Karpas-422 (cell line): ENCODE measurements at places on chromosomes 11 and 22.

DNA sequence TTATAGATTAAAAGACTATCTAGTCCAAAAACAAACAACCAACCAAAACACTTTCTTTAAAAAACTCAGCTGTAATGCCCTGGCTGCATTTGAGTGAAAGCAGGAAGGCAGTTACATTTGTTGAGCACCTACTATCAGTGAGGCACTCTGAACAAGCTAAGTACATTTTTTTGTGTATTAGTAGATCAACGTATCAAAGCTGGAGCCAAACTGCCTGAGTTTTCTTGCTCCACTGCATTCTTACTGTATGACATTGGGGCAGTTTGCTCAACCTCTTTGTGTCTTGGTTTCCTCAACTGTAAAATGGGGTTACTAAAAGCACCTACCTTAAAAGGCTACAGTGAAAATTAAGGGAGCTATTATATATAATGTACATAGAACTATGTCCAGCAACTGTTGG is 22.0 kb downstream of the COA4 start:
- no peaks in the 10 kb centered on the region for H3K36me3 ChIP-seq
- peaks cover 20% of the 10 kb centered on the region for H3K4me1 ChIP-seq
- no peaks in the 10 kb centered on the region for H3K27me3 ChIP-seq

- no peaks in the 10 kb centered on the region for H3K4me1 ChIP-seq
- no peaks in the 10 kb centered on the region for H3K27me3 ChIP-seq
- DNase-seq, result no peak
- H3K27ac ChIP-seq, result no peak overlapping the region
- H3K36me3 ChIP-seq, result no peaks in the 10 kb centered on the region
- no peak overlapping the region for H3K4me3 ChIP-seq
Observed at GRCh38 chr11:115659061-115659963, 155.1 kb upstream of the CADM1 start.

DNA sequence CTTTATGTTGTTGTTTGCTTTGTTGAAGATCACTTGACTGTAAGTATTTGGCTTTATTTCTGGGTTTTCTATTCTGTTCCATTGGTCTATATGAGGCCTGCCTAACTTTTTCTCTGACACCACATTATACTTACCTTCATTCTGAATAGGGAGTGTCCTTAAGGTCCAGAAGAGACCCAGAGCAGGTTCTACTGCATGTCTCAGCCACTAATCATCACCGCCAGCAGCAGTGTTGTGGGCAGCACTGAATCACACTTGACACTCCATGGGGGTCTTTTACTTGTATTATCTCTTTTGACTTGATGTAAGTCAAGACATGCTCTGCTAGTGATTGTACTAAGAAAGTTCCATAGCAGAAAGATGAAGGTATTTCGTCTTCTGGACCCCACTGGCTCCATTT is 274.9 kb downstream of the TENM4 start:
- no peaks in the 10 kb centered on the region for H3K36me3 ChIP-seq
- H3K4me3 ChIP-seq, result no peak overlapping the region
- no peaks in the 10 kb centered on the region for H3K4me1 ChIP-seq

- no peaks in the 10 kb centered on the region for H3K27me3 ChIP-seq
- no peak overlapping the region for H3K27ac ChIP-seq
- H3K36me3 ChIP-seq, result no peaks in the 10 kb centered on the region
- peaks cover 25% of the 10 kb centered on the region for H3K4me1 ChIP-seq
- DNase-seq, result no peak
Observed at GRCh38 chr11:128691802-128692752, 1.8 kb upstream of the FLI1 start.

- H3K27ac ChIP-seq, result no peak overlapping the region
- no peaks in the 10 kb centered on the region for H3K27me3 ChIP-seq
- DNase-seq, result peak; percentile 2
- no peaks in the 10 kb centered on the region for H3K36me3 ChIP-seq
- peaks cover 18% of the 10 kb centered on the region for H3K4me1 ChIP-seq
Observed at GRCh38 chr22:16964366-16964765, 43.7 kb downstream of the GAB4 start.

GRCh38 chr11:126573325-126573978 is 218.0 kb downstream of the ST3GAL4 start:
- peak; percentile 61 for DNase-seq
- H3K27ac ChIP-seq, result no peak overlapping the region
- H3K4me3 ChIP-seq, result no peak overlapping the region
- no peaks in the 10 kb centered on the region for H3K4me1 ChIP-seq
- no peaks in the 10 kb centered on the region for H3K27me3 ChIP-seq
- H3K36me3 ChIP-seq, result no peaks in the 10 kb centered on the region

DNA sequence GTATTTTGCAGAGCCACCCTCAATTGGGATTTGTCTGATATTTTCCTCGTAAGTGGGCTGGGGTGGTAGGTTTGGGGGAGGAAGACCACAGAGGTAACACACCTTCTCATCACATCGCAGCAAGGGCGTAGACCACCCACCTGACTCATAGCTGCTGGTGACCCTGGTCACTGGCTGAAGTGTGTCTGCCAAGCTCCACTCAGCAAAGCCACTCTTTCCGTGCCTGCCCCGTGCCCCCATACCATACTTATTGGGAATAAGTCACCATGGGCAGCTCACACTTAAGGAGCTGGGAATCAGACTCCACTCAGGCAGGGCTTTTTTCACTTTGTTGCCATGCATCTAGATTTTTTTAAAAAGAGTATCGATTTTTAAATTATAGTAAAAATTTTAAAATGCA is 111.6 kb downstream of the PHF21B start:
- H3K36me3 ChIP-seq, result no peaks in the 10 kb centered on the region
- H3K4me3 ChIP-seq, result no peak overlapping the region
- H3K27ac ChIP-seq, result no peak overlapping the region
- no peak for DNase-seq
- H3K4me1 ChIP-seq, result no peaks in the 10 kb centered on the region

GRCh38 chr22:39832627-39833074 is 60.9 kb downstream of the ENTHD1 start:
- H3K4me1 ChIP-seq, result peaks cover 5% of the 10 kb centered on the region; the same call in 1 of the 2 replicates
- no peak overlapping the region for H3K4me3 ChIP-seq
- no peak overlapping the region for H3K27ac ChIP-seq
- H3K27me3 ChIP-seq, result no peaks in the 10 kb centered on the region
- no peak for DNase-seq
- no peaks in the 10 kb centered on the region for H3K36me3 ChIP-seq

DNA sequence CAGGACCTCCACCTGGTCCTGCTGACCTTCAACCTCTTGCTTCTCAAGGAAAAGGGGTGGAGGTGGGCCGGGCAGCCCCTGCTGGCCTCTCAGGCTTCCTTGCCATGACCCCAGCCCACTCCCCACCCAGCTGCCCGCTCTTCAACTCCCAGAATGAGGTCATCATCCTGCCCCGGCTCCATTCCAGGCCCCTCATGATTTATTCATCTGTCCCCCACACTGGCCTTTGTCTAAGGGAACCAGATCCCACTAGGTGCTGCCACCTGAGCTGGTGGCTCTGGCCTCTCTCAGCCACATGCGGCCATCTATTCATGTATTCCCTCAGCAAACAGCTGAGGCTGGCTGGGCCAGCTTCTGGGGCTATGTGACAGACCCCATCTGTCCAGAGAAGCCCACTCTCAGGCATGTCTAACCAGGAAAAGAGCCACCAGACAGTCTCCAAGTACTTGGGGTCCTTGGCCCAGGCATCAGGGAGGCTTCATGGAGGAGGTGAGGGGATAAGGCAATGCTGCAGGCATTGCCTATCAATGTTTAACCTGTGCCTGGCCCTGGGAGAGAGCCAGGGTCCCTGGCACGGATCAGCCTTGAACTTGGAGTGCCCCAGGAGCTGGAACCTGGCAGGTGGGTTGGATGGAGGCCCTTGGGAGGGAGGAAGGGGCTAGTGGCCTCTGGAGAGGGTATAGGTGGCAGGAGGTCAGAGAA is 2.2 kb upstream of the CABP2 start:
- no peak for DNase-seq
- no peak overlapping the region for H3K27ac ChIP-seq

- no peak overlapping the region for H3K4me3 ChIP-seq
- no peaks in the 10 kb centered on the region; the same call in 1 of the 2 replicates for H3K36me3 ChIP-seq
- H3K27ac ChIP-seq, result no peak overlapping the region
- no peaks in the 10 kb centered on the region for H3K27me3 ChIP-seq
- no peaks in the 10 kb centered on the region for H3K4me1 ChIP-seq
Observed at GRCh38 chr22:43167001-43167589, 15.7 kb downstream of the TSPO start.

- H3K27ac ChIP-seq, result no peak overlapping the region
- H3K4me3 ChIP-seq, result no peak overlapping the region
- H3K4me1 ChIP-seq, result peaks cover 13% of the 10 kb centered on the region
- DNase-seq, result no peak
Observed at GRCh38 chr11:17296852-17297559, 20.5 kb downstream of the NUCB2 start.

DNA sequence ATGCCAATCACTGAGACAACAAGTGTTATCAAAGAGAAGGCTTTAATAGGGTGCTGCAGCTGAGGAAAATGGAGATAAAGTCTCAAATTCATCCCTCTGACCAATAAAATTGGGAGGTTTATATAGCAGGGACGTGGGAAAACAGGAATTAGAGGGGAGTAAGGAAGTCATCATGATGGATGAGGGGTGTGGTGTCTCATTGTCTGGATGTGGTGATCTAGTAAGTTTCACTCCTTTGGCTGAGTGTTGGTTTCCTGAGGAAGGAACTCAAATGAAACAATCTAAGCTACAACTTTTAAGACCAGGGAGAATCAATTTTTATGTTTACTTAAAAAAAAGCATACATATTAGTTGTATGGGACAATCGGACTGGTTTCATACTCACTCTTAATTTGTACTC is 491.0 kb upstream of the KIRREL3 start:
- no peak overlapping the region for H3K4me3 ChIP-seq
- H3K36me3 ChIP-seq, result no peaks in the 10 kb centered on the region
- no peaks in the 10 kb centered on the region for H3K27me3 ChIP-seq
- DNase-seq, result no peak

DNA sequence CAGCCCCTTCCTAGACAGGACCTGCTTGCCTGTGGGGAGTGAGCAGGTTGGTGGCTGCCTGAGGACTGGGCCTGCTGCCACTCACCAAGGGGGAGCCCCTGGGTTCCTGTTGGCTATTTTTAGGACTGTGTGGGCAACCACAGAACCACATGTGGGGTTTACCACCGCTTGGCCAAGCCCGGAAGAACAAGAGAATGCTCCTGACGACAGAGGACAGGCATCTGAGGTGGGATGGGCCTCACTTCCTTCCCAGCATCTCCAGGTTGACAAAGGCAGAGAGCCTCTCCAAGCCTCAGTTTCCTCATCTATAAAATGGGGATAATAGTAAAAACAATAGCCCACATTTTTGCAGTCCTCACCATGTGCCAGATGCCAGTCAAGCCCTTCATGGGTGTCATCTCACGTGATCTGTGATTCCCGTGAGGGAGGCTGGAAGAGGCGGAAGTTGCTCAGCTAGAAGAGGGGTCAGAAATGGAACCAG is 43.6 kb downstream of the LRRC32 start:
- H3K36me3 ChIP-seq, result no peaks in the 10 kb centered on the region; the same call in 1 of the 2 replicates
- peak; percentile 60 for DNase-seq
- peaks cover 44% of the 10 kb centered on the region for H3K4me1 ChIP-seq
- peaks cover 2% of the 10 kb centered on the region; the same call in 1 of the 2 replicates for H3K27me3 ChIP-seq
- no peak overlapping the region for H3K27ac ChIP-seq

DNA sequence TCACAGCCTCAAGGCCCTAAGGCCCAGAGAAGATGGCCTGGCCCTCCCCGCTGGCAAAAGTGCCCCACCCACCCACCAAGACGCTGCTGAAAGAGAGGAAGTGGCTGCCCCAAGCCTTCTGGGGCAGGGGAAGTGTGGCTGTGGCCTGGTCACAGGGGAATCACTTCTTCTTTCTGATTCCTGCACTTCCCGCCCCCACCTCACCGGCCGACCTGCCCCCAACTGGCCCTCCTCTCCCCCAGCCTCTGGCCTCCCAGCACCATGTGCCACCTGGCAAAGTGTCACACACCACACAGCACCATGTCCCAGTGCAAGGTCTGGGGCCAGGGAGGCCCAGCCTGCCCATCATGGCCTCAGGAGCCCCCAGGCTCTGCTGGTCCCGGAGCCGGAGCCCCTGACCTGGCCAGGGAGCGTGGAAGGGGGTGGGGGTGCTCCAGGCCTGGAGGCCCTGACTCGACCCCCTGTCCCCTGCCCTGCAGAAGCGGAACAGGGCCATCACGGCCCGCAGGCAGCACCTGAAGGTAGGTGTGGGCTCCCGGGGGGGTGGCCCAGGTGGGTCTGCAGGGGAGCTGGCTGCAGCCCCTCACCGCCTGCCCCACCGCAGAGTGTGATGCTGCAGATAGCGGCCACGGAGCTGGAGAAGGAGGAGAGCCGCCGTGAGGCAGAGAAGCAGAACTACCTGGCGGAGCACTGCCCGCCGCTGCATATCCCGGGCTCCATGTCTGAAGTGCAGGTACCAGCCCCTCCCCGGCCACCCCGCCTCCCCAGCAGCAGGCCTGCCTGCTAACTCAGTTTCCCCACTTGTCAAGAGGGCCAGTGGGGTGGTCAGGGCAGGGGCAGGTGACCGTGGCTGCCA is 1.4 kb downstream of the TNNI2 start:
- H3K4me3 ChIP-seq, result no peak overlapping the region; the same call in 1 of the 2 replicates
- no peaks in the 10 kb centered on the region for H3K36me3 ChIP-seq
- peak; percentile 67 for DNase-seq
- H3K27me3 ChIP-seq, result no peaks in the 10 kb centered on the region; the same call in 1 of the 2 replicates
- H3K4me1 ChIP-seq, result peaks cover 31% of the 10 kb centered on the region

GRCh38 chr22:20582171-20582511 is 74.7 kb downstream of the MED15 start:
- H3K27me3 ChIP-seq, result no peaks in the 10 kb centered on the region
- peak overlapping the region; percentile 9; the same call in 1 of the 2 replicates for H3K27ac ChIP-seq
- DNase-seq, result no peak
- H3K4me3 ChIP-seq, result no peak overlapping the region
- peaks cover 25% of the 10 kb centered on the region for H3K4me1 ChIP-seq
- H3K36me3 ChIP-seq, result peaks cover 2% of the 10 kb centered on the region; the same call in 1 of the 2 replicates

DNA sequence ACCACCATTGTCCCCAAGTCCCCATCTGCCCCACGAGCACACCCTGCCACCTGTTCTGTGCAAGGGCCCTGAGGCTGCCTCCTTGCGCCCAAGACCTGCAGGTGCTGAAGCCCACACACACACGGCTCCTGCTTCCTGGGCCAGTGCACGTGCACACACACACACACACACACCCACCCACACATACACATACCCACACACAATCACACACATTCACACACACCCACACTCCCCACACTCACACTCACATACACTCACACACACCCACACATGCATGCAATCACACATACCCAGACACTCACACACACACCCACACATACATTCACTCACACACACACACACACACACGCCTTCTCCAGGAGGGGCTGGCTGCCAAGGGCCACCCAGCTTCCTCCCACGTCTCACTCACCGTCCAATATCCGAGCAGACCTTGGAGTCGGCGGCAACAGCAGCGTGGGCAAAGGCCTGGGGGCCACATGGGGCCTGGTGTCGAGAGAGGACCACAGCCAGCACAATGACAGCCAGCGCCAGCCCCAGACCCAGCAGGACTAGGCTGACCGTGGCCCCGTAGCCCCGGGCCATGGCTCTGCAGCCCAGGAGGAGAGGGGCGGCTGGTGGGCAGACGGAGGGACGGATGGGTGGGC is 616 bp downstream of the GGT5 start:
- no peaks in the 10 kb centered on the region for H3K36me3 ChIP-seq
- no peak overlapping the region for H3K27ac ChIP-seq
- no peak overlapping the region for H3K4me3 ChIP-seq
- H3K4me1 ChIP-seq, result peaks cover 11% of the 10 kb centered on the region
- no peaks in the 10 kb centered on the region for H3K27me3 ChIP-seq

GRCh38 chr11:118619444-118620197 is 12.2 kb downstream of the PHLDB1 start:
- no peaks in the 10 kb centered on the region for H3K4me1 ChIP-seq
- H3K4me3 ChIP-seq, result no peak overlapping the region
- no peak for DNase-seq
- H3K27ac ChIP-seq, result no peak overlapping the region
- H3K36me3 ChIP-seq, result no peaks in the 10 kb centered on the region
